ENCODE measurements at places on chromosomes 2 and 18.

- DNase-seq, result no peak
These were observed 46.2 kb downstream of the LHCGR start for GRCh38 chr2:48709096-48710034.

DNA sequence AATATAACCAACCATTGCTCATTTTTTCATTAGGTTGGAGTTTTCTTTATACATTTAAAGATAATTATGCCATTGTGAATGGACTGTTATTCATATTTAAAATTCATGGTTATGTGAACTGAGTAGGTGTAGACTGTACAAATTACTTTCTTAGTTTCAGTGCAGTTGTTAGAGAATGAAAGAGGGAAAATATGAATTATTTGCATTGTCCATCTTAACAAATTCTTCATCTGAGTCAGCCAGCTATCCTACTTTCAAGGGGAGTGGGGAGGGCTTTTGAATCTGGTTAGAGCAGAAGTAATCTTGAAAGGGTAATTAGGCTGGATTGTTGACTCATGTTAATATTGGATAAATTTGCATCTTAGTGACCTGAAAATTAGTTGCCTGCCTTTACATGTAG is 212.0 kb downstream of the MCFD2 start:
- DNase-seq, result no peak

- DNase-seq, result no peak
These were observed 70.9 kb downstream of the PIEZO2 start for GRCh38 chr18:11078491-11078890.

DNA sequence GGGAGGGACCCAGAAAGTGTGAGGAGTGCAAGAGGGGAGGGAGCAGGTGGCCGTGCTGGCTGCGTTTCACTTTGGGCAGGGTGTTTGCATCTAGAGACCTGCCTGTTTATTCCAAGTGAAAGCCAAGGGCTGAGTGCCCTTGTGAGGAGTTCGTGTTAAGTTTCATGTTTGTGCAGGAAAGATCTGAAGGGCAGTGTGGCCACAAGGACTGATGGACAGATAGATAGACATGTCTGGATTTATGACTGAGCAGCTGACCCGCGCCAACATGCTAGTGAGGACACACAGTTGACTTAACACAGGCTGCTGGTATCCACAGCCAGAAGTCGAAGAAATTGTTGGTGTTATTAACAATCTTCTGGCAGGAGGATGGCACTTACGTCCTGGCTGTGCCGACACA is 387.6 kb upstream of the TNP1 start:
- DNase-seq, result no peak

GRCh38 chr2:212549463-212549862 is 10.9 kb upstream of the ERBB4 start:
- DNase-seq, result no peak

DNA sequence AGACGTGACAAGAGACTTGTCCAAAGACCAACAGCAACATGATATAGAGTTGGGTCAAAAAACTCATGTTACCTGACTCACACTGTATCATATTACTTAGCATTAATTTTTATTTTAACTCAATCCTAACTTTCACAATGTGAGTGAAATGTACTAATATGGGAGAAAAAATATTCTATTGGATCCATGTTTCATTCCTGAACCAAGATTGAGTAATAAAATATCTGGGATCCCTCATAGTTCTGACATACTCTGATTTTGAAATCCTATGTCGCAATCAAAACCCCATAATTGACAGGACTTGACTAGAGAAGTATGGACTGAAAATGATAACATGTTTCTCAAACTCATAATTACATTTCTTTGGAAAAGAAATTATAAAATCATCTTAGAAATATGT is 190.4 kb downstream of the RIT2 start:
- DNase-seq, result no peak

GRCh38 chr2:102052365-102052764 is 60.6 kb downstream of the IL1R2 start:
- no peak for DNase-seq

- DNase-seq, result no peak
These were observed 110.1 kb upstream of the FBXO11 start for GRCh38 chr2:48016225-48017019.

GRCh38 chr2:20429528-20429927 is 17.3 kb upstream of the RHOB start:
- no peak for DNase-seq

DNA sequence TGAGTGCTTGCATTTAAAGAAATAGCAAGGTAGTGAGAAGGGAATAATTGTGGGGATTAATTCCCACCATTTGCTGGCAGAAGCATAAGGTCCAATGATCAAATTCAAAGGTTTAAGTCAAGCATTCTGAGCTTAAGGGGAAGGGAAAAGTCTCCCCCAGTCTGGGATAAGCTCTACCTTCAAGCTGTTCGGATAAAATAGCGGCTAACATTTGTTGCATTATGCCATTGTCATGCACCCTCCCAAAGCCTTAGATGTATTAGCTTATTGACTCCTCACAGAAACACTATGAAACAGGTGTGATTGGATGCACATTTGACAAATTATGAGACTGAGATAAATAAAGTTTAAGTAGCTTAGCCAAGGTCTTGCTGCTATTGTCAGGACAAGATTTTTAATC is 52.2 kb upstream of the TGIF1 start:
- DNase-seq, result no peak

- no peak for DNase-seq
These were observed 630 bp upstream of the ARHGEF33 start for GRCh38 chr2:38889045-38889444.

GRCh38 chr2:156903335-156903734 is 354.2 kb upstream of the GALNT5 start:
- DNase-seq, result no peak

GRCh38 chr18:2881840-2882195 is 35.0 kb downstream of the EMILIN2 start:
- no peak for DNase-seq

DNA sequence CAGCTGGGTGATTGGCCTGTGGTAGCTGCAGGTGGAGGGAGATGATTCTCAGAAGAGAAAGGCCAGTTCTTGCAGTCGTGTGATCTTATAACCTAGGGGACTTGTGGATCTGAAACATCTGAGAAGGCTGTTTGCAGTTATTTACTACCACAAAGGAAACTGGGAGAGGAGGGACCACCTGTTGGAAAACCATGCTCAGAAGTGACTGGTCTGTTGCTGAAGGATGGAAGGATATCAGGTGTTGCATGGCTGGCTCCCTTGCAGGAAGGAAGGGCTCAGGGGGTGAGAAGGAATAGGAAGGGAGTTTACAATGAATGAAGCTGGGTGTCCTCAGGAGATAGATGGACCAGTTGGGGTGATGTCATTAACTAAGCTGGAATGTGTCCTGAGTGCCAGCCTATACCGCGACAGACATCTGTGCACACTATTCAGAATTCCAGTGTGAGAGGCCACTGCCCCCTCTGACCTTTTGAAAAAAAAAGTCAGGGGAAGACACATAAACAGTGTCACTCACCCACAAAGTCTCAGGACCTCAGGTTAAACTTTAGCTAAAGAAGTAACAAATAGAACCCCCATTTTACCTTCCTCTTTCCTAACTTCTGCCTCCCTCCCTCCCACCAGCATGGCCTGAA is 17.5 kb downstream of the IGFBP2 start:
- DNase-seq, result no peak

DNA sequence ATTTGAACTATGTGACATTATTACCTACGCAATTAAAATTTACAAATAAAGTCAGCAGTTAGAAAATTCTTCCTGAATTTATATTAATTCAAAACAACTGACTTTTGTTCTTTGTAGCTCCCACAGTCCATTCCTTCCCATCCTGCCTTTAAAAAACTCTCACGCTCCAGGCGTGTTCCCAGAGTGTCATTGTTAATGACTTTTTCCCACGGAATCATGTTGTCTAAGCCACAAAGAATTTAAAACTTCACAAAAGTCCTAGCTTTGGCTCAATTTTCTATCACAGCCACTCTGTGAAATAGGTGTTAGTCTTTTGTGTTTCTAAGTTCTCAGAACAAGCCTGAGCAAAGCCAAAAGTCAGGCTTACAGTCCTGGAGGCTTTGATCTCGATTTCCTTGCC is 26.5 kb downstream of the SLC1A4 start:
- no peak for DNase-seq

DNA sequence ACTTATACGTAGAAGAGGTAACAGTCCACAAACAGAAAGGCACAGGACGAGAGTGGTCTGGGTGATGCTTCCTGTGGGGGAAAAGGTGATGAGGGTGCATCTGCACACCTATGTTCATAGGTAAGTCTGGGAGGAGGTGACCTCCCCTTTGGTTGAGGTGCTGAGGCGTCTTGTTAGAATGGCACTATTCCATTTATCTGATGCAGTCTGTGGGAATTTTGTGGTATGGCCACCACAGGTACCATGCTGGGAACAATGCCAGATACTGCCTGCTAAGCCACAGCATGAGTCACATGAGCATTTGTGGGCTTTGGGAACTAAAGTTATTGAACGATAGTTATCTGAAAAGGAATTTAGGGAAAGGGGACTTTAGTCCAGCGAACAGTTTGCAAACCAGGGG is 27.9 kb downstream of the IL37 start:
- no peak for DNase-seq
